ENCODE measurements at places on chromosomes 1 and 21.

DNA sequence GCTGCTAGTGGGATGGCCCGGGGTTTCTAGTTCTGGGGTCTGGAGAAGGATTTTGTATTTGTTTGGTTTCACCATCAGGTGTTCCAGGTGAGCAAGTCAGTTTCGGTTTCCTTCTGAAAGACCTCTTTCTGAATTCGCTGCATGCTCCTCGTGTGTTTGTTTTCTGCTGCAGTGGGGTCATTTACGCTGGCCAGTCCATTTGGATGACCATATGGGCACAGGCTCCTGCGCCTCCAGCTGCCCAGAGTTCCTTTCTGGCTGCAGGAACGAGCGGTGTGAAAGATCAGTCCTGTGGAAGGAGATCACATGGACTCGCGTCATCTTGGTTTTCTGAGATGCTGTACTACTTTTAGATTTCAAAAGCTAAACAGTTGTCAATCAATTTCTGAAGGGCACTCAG, 83.7 kb upstream of the GCLM start:
- no peak for DNase-seq

DNA sequence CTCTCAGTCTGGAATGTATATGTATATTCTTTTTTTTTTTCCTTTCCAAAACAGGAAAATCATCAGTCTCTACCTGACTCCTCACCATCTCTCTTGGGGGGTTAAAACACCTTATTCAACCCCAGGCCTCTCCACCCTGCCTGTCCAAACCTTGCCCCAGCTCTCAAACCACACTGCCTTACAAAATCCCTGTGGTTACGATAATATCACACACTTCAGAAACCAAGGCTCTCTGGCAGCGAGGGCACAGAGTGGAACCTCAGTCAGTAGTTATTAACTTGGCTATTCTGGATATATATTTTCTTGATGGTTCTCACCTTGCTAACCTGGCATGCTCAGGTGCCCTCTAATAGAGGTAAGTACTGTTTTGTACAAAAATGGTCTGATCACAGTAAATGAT, 24.7 kb downstream of the KIAA0040 start:
- DNase-seq, result no peak

DNA sequence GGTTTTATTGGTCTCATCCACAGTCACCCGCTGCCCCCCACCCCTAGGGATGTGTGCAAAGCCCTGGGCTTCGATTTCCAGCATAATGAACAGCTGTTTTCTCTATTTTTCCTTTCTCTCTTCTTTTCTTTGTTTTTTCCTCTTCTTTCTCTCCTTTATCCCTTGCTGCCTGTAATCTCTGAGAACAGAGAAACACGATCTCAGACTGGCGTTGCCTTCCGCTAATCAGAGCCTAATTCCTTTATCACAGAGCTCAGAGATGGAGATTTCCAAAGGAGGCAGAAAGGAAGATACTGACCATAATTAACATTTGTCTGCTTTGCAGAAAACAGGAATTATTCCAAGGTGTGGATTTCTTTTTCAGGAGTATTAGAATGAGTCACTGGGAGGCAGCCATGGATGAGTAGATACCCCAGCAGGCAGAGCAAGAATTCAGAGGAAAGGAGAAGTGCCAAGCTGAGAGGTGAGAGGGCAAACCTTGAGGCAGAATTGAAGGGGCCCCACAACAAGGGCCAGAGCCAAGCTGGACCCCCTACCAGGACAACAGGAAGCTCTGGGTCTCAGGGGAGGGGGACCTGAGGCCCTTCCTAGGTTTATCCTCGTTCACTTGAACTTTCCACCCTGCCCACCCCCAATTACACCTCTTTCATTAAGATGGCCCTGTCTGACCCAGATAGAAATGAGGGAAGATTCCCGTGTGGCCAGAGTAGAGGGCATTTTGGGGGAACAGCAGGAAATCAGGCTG, 33.3 kb downstream of the MATN1 start:
- no peak for DNase-seq

- DNase-seq, result no peak
Observed at GRCh38 chr1:210089855-210090254, 142.7 kb upstream of the SERTAD4 start.
